Brain pericyte (primary cell): ENCODE measurements at places on chromosomes 12 and 14.
A peak's percentile ranks its signal among the peaks of the same experiment; 100 is the strongest.

DNA sequence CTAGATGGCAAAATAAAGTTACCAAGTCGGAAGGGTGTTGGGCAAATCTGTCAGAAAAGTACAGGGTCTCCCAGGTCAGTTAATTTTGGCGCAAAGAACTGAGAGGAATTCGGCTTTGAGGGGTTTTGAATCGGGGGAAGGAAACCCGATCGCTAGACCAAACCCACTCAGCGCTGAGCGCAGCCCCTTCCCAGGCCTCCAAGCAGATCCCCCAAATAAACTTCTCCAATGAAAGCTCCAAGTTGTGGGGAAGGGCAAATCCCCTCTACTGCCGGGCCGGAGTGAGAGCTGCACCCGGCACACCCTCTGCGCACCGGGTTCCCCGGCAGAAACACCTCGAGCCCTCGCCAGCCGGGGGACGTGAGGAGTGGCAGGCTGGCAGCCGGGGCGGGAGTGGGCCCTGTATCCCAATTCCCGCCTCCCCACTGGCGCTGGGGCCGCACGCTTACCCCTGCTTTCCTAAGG is 441 bp downstream of the E2F7 start:
- DNase-seq = no peak

GRCh38 chr12:10558789-10559188 is 53.1 kb downstream of the EIF2S3B start:
- DNase-seq = no peak

- peak; percentile 26 for DNase-seq
Measured at GRCh38 chr12:93540466-93540865, 32.0 kb upstream of the SOCS2 start.

DNA sequence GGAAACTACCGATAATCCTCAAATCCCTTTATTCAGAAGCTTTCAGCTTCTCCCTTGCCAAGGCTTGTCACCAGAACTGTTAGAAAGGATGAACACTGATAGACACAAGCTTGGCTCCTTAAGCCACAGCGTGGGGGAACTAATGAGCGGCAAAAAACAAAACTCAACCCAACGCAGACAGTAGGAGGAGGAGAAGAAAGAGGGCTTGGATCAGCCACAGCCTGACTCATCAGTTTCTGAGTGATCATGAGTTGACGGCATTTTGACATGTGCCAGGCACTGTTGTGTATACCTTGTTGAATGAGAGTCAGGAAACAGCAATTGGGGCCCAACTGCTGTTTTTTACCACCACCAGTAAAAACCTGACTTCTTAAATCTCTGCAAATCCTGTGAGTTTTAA is 23.7 kb downstream of the PLXNC1 start:
- no peak for DNase-seq

DNA sequence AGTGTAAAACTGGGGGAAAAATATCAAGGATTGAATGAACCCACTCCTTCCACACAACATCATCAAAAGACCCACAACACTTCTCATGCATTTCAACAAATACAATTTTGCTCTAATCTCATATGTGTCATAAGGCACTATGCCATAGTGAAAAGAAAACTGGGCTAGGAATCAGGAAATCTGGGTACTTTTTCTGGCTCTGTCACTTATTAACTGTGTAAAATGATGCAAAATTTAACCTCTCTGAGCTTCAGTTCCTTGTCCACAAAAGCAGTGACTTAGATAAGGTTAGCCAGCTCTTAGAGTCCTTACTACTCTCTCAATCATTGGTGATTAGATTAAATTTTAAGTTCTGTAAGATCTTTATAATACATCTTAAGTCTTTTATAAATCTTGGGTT is 250.5 kb upstream of the SOX5 start:
- no peak for DNase-seq

GRCh38 chr12:93762912-93763553 is 85.9 kb downstream of the CRADD start:
- DNase-seq = no peak

- DNase-seq = no peak
Measured at GRCh38 chr14:23551266-23552028, at the start of gene ZFHX2. TSS of gene ZFHX2 (minus strand) at chr14:23551765. CDS start at chr14:23535325, 16,440 bp downstream.

DNA sequence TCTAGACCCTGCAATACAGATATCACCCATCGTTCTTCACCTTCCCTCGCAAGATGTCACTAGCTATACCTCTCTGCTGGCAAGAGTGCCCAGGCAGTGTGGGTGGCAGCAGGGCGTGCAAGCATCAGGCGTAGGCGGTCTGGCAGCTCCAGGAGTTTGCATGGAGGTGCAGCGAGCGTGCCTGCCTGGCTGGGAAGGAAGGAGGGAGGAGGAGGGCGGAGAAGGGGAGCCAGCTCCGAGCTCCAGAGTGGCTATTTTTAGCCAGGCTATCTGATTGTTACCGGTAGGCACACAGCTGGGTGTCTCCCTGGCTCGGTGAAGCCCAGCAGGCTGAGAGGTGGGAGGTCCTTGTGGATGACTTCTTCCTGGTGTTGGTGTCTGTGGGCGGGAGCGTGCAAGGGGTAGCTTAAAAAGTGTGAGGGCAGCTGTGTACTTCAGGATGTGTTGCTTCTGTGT is 6.2 kb downstream of the FOXJ2 start:
- no peak for DNase-seq

DNA sequence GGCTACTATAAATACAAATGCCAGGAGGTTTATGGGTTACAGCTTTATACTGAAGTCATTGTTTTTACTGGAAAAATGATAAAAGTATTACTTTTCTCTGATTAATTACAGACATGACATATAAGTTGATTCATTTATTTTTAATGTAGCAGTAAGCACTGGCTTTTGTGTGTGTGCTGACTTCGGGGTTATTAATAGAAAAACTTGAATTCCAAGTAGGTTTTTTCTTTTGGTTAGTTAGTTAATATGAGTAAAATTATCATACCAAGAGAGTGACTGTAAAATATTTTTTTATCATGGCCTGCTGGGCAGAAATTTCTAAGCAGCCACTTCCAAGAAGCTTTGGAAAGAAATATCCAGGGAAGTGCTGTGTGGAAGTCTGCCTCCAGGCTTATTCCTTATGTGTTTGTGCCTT is 56.4 kb downstream of the IFT81 start:
- no peak for DNase-seq

DNA sequence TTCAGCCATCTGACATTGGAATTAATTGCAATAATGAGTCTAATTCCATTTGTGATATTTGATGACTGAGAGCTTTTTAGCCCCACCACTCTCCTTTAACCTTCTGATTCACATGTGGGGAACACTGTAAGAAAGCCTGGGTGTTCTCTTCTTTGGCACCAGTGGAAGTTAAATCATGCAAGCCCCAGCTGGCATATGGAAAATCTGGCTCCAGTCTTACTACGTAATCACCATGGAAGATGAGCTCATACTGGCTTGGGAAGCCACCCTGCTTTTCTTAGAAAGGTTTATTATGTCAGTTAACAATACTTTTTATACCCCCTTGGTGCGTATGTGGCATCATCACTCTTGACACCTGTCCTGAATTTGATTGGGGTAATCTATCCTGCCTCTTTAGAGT is 479.3 kb downstream of the SLC16A7 start:
- DNase-seq = no peak

DNA sequence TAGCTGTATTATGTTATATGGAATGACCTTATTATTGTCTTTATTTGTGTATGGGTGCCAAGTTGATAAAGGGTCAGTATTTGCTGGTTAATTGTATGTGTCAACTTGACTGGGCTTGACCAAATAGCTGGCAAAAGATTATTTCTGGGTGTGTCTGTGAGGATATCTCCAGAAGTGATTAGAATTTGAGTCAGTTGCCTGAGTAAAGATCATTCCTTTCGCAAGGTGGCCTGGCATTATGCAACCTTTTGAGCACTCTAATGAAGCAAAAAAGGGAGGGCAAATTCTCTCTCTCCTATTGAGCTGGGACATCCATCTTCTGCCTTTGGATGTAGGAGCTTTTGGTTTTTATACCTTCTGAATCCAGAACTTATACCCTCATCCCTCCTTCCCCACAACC is 82.2 kb downstream of the ATXN7L3B start:
- no peak for DNase-seq

GRCh38 chr14:49997991-49998390 is 105.1 kb downstream of the ARF6 start:
- DNase-seq = no peak

- DNase-seq = no peak
Measured at GRCh38 chr14:98647754-98648153, 624.2 kb downstream of the BCL11B start.

DNA sequence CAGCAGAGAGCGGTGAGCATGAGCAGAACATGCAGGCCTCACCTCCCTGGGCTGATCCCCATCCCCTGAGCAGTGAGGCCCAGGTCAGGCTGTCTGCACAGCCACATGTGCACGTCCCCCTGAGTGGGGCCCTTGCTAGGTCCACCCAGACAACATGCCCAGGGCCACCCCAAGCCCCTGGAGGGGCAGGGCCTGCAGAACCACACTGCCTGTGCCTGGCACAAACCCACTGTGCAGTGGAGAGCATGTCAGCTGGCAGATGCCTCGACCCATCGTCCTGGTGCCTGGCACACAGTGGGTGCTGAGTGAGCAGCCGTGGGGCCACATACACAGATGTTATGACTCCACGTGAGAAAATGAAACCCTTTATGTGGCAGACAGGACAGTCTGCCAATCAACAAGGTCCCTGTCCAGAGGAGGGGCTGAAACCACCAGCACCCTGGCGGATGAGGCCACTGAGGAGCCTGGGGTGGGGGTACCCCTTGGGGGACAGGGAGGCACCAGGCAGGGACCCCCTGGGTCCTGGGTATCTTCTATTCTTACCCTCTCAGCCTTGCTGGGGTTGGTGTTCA is 8.3 kb downstream of the ANHX start:
- no peak for DNase-seq

DNA sequence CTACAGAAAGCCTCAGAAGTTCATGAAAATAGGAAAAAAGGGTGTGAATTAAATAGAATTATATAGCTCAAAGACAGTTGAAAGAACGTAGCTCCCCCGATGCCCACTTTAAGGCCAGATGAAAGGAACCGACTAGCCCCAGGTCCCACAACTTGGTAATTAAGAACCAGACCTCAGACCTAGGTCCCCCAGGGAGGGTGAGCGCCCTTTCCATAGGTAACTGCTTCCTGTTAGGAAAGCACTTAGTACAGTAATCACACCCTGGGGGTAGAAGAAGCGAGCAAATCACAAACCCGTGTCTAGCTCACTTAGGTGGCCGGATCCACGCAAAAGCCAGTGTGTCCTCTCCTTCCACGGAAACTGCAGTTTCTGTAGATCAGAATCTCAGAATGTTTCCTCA is 77.1 kb downstream of the PLXNC1 start:
- no peak for DNase-seq

DNA sequence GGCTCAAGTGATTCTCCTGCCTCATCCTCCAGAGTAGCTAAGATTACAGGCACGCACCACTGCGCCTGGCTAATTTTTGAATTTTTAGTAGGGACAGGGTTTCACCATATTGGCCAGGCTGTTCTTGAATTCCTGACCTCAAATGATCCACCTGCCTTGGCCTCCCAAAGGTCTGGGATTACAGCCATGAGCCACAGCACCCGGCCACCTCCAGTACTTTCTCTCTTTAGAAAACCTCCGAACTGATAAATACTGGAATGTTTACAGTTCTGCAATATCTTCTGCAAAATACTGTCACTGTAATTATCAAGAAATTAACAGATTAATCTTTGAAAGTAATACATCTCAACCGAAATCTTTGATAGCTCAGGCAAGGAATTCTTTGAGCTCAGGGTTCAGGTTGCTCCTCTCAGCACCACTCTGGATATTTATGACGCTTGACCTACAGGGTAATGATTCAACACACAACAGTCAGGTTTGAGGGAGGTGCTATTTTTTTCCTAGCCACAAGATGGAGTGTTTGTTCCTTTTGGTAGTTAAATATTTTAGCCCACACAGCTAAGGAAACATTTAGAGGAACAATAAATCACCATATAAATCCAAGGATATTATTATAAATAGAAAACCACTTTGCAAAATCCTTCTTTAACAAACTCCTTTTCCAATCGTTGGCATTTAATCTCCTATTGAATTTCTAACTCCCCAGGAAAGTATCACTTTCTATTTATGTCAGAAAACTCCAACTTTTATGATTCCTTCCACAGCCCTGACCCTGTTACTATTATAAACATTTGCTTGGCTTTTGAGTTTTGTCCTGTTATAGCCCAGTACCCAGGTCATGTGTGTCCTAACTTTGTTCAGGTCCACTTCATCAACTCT is 48.6 kb upstream of the GTF2A1 start:
- peak; percentile 8 for DNase-seq

GRCh38 chr12:91211866-91212265 is 29.2 kb upstream of the DCN start:
- DNase-seq = no peak

- no peak for DNase-seq
Measured at GRCh38 chr12:68261896-68262295, 8.5 kb upstream of the IL22 start.

- no peak for DNase-seq
Measured at GRCh38 chr12:43937947-43938346, 102.1 kb downstream of the TMEM117 start.

GRCh38 chr14:60989599-60989998 is 8.6 kb downstream of the SLC38A6 start:
- DNase-seq = no peak

- DNase-seq = no peak
Measured at GRCh38 chr12:46158501-46158900, 110.3 kb downstream of the SLC38A1 start.

GRCh38 chr12:14416658-14417057 is 51.2 kb downstream of the ATF7IP start:
- peak; percentile 75 for DNase-seq

DNA sequence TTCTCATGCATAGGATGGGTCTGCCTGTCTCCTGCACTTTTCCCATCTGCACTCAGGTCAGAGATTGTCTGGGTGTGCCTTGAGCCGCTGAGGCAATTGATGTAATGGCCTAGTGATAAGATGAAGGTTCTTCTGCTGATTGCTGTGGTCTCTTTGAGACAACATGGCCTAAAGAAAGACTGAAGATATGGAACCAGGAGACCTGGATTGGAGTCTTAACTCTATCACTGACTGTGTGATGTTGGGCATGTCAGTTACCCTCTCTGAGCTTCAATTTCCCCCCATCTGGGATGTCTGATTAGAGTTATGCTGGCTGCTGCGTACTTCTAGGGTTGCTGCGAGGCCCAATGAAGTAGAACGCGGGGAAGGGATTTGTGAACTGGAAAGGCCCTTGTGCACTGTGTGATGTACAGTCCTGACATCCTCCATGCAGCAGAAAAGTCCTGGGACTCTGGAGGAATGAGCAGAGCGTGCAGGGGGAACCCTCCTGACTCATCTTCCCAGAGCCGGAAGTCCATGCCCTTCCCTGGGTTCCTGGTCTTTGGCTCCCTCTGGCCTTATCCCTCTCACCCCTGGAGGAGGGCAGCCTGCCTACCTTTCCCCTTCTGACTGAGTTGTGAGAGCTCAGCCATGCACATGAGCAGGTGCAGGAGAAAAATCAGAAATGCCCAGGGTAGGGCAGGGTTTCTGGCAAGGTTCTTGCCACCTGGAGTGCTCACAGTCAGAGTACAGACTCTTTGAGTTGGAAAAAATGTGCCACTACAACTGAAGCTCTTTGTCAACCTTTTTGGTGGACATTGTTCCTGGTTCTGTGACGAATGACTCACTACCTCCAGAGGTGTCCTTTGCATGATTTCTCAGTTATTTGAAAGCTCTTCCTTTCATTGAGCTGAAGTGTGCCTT is 21.1 kb downstream of the PLEKHD1 start:
- DNase-seq = no peak
